Cortex of kidney (tissue), 1 donor: ENCODE measurements at places on chromosomes 3 and 15.

DNA sequence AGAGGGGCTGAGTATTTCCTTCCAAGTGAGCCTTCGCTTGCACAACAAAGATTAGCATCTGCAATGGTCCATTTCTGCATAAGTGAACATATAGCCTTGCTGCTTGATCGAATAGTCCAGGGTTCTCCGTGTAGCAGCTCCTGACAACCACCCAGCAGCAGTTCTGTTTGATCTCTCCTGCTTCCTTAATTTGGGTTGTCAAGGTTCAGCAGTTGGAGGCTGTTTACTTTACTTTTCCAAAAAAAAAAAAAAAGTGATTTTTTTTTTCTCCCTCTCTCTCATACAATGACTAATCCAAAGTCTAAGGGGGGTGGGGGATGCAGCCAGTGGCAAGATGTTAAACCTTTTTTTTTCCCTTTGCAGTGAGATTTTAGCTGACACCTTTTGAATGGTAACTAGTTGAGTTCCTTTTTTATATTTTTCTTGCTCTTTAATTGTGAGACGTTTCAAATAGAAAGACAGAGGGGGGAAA is 3.6 kb downstream of the FOXP1 start:
- no peak for DNase-seq

GRCh38 chr3:184272269-184272668 is 3.6 kb upstream of the ECE2 start:
- DNase-seq, result no peak

DNA sequence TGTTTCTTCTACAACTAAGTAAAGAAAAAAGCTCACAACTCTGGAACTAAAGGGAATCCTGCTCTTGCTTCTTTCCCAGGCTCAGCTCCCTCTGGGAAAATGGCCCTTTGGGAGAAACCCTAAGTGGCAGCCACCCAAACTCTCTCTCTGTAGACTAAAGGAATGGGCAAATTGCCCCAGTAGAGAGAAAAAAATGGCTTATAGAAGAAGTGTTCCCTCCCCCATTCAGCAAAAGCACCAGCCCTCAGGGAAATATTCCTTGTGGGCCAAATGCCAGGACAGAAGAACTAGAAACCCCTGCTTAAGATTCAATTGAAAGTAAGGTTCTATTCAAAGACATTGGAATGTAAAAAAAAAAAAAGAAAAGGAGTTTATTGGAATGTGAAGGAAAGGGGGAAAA is 603.7 kb upstream of the ALCAM start:
- DNase-seq, result no peak

DNA sequence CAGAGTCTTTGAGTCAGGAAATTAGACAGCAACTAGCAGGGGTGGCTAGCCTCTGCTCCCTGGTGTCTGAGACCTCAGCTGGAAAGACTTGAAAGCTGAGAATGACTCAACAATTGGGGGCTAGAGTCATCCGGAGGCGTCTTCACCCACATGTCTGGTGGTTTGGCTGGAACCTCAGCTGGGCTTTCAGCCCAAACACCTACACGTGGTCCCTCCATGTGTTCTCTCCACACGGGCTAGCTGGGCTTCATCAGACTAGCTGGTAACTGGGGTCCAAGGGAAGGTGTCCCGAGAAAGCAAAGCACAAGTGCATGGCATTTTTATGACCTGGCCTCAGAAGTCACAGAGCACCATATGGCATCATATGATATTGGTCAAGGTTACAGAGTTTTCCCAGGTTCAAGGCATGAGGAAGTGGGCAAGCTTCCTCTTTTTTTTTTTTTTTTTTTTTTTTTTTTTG is 19.9 kb upstream of the ABHD2 start:
- no peak for DNase-seq

DNA sequence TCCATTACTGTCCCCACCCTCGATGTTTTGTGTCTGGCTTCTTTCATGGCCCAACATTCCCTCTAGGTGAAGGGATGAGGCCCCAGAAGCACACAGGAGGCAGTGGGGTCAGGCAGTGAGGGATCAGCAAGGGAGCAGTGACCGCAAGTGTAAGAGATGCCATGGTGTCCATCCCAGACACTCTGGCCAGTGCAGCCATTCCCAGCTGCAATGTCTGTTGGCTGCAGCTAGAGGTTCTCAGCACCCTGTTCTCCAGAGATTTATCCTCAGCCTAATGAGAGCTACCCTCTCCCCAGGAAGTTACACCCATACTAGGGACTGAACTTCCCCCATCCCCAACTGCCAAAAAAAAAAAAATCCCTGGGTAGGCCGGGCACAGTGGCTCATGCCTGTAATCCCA is 40.2 kb downstream of the TRANK1 start:
- no peak for DNase-seq

DNA sequence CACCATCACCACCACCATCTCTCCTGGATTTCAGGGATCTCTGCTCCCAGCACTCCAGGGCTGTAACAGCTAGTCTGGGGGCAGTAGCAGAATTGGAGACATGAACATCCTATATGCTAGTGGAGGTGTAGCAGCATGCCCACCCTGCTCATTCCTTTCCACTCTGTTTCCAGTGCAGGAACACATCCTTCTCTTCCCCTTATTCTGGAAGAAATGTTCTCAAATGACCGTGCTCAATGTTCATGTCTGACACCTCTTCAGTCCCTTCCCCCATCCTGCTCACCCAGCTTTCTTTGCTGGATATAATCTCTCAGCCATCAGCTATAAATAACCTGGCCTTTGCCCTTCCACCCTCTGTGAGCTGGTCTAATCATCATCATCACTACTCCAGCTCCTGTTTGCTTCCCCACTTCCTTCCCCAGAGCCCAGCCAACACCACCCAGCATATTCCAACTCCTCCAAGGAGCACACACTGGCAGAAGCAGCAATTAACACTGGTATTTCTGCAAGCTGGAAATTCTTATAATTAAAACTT is 31.1 kb downstream of the DCLK3 start:
- no peak for DNase-seq

DNA sequence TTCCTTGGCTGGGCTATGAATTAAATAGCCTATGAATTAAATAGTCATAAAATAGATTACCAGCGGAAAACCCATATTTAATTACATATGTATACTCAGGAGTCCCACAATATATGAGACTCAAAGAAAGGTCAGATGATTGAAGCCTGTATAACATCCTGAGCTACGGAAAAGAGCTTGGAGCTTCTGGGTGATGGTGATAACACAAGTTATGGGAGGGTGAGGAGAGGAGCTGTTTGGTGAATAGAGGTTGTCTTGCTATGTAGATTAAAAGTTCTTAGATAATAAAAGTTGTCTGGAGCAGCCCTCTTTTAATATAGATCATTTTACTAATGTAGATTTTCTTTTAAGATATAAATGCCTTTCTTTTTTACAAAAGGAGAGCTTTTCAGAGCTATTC is 1.8 kb downstream of the PML start:
- DNase-seq, result no peak

GRCh38 chr15:27601239-27601960 is 497.7 kb downstream of the OCA2 start:
- DNase-seq, result no peak

GRCh38 chr3:133532951-133533350 is 40.5 kb upstream of the CDV3 start:
- no peak for DNase-seq

GRCh38 chr15:50416890-50417289 is 7.3 kb upstream of the USP8 start:
- DNase-seq, result no peak

GRCh38 chr15:78049691-78050440 is 27.6 kb downstream of the TBC1D2B start:
- DNase-seq, result no peak

DNA sequence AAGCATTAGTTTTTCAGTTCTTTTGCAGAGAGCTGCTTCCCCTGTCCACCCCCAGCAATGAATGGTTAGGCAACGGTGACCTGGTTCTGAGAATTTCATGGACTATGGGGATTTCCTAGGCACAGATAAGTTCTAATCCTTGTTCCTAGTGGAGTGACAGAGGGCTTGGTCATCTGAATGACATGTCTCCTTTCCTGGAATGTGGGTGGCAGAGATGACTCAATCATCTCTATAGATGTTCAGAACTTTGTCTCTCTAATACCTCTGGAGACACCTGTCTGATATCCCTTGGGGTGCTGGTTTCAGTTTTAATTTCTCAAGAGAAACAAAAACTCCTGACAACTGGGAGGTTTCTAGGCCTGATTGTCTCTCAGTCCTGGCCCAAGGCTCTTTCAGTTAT is 10.4 kb downstream of the PLA2G4E start:
- DNase-seq, result no peak

DNA sequence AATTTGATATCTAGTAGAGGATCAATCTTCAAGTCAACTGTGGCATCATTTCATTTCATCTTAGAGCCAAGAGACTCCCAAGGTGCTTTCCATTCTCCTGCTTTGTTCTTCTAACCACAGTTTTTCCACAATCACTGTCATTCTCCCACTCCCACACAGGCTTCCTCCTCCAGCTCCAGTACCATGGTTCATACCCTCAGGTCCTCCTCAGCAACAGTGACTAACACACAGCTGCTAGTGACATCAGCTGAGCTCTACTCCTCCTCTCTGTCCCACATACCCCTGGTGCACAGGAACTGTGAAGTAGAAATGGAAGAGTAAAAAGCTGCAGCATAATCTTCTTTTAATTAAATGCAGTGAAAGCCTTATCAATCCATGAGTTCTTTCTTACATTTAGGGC is 200.2 kb upstream of the DPH6 start:
- no peak for DNase-seq

GRCh38 chr3:58288011-58288728 is 17.9 kb upstream of the RPP14 start:
- no peak for DNase-seq

- no peak for DNase-seq
Measured at GRCh38 chr3:197718891-197719290, 17.8 kb downstream of the RUBCN start.

GRCh38 chr3:187025656-187026316 is 95.5 kb downstream of the ST6GAL1 start:
- no peak for DNase-seq
